Anterior cingulate cortex (tissue), 58 donors: ENCODE measurements at places on chromosomes 6 and 20.

DNA sequence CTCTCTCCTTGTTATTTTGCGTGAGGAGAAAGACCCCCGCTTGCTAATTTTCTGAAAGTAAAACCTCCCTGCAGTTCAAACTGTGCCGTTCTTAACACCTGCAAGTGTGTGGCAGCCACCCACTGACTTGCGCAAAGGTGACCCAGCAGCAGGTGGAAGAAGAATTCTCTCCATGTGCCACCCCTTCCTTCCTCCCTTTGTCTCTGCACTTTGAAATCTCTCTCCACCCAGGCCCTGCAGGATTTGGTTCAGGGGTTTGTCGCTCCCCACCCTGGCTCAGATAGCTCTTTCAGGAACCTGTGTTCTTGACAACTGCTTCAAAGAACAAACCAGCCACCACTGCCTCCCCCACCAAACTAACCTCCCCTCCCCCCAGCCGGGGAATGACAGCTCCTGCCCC is 41.4 kb downstream of the ZNF831 start:
- DNase-seq, result no peak

DNA sequence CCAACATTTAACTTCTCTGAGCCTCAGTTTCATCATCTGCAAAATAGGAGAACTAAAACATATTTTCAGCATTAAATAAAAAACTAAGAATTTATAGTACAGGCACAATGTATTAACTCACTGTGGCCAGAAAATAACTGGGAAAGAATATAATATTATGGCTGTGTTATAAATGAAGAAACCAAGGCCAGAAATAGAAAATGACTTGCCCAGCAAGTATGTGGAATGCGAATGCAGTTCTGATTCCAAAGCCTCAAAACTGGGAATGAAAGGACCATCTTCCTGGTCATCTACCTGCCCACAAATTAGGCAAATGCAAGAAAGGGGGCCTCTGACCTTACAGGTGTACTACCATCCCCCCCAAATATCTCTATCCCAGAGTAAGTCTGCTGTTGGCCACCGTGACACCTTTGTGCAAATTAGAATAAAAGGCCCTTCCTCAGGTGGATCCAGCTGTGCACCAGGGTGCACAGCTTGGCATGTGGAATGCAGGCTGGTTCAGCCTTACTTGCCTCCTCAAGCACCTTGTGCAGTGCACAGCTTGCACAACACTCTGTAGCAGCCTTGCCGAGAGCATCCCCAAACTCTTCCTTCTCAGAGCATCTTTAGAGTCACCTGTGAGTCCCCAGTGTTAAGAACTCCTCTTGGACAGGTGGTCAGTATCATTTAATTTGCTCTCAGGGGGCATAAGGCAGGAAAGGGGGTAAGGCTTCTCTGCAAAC is 4.4 kb downstream of the SLC13A3 start:
- DNase-seq, result no peak

- DNase-seq, result no peak
Measured at GRCh38 chr6:33191383-33192104, 723 bp downstream of the COL11A2 start.

DNA sequence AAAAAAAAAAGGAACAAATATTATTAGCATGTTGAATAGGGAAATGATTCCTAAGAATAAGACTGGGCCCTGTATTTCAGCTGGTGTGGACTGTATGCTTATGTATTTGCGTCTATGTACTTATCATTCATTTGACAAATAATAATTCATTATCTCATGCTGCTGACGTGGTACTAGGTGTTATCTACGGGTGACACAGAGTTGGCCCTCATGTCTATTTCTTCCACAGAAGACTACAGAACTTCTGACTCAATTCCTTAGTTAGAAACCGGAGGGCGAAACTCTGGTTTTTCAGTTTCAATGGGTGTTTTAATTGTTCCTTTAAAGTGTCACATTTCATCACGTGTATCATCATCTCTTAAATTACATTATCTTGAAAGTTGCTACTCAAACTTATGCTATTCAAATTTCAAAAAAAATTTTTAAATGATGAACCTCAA is 305.9 kb downstream of the CLIC5 start:
- no peak for DNase-seq

DNA sequence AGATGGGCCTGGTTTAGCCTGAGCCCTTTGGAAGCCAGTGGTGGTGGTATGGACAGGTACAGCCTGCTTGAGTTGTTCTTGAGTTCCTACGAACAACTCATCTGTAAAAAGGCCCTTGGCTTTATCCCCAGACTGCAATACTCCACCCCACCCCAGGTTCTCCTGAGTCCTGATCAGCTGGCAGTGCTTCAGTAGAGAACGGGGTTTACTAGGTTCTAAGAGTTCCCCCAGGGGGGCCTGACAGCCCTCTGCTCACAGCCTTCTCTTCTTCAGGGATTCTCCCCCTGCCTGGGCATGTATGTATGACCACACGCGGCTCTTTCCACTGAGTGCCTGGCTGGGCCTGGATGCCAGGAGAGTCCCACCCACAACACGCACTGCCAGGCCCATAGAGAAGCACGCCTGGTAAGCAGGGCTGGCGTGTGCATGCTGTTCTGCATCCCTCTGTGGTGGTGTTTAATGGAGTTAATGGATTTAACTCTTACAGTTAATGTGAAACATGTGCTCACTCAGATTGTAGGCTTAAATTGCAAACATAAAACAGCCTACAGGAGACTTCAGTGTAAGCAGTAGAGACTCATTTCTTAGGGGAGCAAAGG is 44.3 kb upstream of the SLC4A11 start:
- DNase-seq, result no peak

DNA sequence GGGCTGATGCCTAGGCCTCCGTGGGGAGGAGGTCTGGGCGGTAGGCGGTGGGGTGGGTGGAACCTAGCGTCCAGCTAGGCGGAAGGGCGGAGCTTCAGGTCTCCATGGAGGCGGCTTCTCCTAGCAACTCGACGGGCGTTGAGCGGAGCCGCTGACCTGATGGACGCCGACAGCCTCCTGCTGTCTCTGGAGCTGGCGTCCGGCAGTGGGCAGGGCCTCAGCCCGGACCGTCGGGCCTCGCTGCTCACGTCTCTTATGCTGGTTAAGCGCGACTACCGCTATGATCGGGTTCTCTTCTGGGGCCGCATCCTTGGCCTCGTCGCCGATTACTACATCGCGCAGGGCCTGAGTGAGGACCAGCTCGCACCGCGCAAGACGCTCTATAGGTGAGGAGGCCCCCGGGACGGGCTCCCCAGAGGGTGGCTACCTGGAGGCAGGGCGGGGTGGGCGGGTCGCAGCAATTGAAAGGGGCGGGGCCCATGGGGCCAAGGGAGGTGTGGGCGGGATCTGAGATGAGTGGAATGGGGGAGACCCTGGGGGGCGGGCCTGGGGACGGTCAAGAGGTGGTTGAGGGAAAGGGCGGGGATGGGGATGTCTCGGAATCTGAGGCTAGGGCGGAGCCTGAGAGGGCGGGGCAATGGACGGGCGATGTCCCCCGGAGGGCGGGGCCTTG is at the start of gene RSPH9:
RSPH9 (plus strand) TSS at position 97 of the 673 bp plus-strand sequence; CDS start at position 160, 63 bp downstream.
- no peak for DNase-seq

- no peak for DNase-seq
Measured at GRCh38 chr20:22949331-22950109, 85.6 kb upstream of the SSTR4 start.

GRCh38 chr20:15658295-15658694 is 915.0 kb downstream of the KIF16B start:
- DNase-seq, result peak; percentile 15

DNA sequence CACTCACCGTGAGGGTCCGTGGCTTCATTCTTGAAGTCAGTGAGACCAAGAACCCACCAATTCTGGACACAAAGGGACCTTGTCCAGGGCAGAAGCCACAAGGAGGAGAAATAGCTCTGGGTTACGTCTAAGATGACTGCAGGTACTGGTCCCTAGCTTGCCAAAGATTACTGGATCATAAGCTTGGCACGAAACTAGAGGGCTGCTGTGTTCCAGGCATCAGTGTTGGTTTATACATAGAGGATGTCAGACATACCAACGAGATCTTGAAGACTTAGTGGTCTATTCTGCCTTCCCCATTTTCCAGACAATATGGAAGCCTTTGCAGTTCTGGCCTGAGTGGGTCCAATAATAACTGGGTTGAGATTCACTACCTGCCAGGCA is 175.7 kb downstream of the TBX18 start:
- no peak for DNase-seq

GRCh38 chr6:13873288-13874190 is 51.2 kb upstream of the RNF182 start:
- peak; percentile 26 for DNase-seq

DNA sequence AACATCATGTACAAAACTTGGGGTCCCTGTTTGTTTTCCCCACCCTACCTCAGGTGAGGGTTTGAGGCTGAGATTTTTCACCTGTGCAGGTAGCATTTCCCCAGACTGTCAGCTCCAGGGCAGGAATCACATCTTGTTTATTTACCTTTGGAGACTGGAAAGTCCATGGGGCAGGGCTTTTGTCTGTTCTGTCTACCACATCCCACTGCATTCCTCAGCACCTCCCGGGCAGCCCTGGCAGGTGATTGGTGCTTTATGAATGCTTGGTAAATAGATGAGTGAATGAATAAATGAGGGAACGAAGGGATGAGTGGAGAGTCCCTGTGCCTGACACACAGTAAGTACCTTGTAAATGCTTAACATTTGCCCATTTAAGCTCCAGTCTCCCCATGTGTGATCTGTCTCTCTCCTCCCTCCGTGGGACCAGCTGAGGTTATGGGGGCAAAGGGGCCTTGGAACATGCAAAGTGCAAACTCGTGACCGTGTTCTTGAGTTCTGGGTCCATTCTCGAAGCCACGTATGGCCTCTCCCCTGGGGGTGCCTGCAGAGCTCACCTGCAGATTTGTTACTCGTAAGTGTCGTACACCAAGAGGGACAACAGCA is 69.7 kb upstream of the PMEPA1 start:
- no peak for DNase-seq

DNA sequence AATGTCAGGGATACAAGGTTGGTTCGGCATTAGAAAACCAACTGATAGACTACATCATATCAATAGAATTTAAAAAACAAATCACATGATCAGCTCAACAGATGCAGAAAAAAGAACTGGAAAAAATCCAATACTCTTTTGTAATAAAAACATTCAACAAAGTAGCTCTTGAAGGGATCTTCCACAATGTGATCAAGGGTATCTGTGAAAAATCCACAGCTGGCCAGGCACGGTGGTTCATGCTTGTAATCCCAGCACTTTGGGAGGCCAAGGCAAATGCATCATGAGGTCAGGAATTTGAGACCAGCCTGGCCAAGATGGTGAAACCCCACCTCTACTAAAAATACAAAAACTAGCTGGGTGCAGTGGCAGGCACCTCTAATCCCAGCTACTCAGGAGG is 63.1 kb downstream of the ASCC3 start:
- DNase-seq, result no peak

- DNase-seq, result no peak
Measured at GRCh38 chr6:7632501-7633290, 42.7 kb downstream of the SNRNP48 start.

- no peak for DNase-seq
Measured at GRCh38 chr6:113762641-113763040, 94.5 kb upstream of the MARCKS start.

DNA sequence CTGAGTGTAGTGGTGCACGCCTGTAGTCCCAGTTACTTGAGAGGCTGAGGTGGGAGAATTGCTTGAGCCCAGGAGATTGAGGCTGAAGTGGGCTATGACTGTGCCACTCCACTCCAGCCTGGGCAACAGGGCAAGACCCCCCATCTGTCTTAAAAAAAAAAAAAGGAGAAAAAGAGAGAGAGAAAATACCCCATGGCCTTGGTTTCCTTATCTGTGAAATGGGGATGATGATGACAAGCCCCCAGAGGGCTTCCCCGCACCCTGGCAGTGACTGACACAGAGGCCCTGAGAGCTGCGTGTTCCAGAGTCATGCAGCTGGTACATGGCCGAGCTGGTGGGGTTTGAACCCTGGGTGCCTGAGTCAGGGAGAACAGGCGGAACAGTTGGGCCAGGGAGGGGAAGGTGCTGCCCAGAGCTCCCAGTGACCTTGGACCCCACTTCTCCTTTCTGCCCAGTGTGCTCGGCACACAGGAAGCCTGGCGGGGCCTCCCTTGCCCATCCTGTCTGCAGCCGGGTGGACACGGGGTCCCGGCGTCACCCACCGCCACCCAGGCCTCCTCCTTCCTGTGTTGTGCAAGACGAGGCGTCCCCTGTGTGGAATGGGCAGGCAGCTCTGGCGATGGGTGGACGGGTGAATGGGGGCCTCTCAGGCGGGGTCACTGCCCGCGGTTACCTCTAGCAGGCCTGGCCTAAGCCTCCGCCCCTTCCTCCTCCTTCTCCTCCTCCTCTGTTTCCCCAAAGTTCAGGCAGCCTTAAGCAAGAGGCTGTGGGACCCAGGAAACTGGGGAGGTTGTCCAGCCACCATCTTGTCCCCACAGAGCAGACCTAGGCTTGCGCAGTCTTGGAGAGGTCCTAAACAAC is 84.2 kb downstream of the CEBPB start:
- peak; percentile 41 for DNase-seq

GRCh38 chr20:61560361-61560853 is 308.3 kb downstream of the CDH4 start:
- DNase-seq, result peak; percentile 34

DNA sequence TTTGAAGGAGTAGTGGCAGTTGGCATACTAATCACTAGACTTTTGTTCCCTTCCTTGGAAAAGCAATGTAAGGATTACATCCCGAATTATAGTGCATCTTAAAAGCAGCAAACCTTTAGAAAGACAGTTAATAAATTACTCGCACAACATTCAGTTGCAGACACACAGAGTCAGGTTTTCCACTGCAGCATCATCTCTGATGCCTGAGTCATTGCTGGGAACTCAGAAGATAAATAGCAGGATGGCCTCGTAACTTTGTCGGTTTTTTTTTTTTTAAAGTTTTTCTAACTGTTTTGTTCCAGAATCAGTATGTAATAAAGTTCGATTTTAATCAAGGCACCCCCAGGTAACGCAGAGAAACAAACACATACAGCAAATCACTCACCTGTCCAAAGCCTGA is 34.3 kb downstream of the GJA10 start:
- DNase-seq, result no peak

GRCh38 chr20:54062812-54063280 is 7.5 kb downstream of the BCAS1 start:
- DNase-seq, result no peak

- DNase-seq, result no peak
Measured at GRCh38 chr6:20409427-20409971, 7.8 kb downstream of the E2F3 start.

DNA sequence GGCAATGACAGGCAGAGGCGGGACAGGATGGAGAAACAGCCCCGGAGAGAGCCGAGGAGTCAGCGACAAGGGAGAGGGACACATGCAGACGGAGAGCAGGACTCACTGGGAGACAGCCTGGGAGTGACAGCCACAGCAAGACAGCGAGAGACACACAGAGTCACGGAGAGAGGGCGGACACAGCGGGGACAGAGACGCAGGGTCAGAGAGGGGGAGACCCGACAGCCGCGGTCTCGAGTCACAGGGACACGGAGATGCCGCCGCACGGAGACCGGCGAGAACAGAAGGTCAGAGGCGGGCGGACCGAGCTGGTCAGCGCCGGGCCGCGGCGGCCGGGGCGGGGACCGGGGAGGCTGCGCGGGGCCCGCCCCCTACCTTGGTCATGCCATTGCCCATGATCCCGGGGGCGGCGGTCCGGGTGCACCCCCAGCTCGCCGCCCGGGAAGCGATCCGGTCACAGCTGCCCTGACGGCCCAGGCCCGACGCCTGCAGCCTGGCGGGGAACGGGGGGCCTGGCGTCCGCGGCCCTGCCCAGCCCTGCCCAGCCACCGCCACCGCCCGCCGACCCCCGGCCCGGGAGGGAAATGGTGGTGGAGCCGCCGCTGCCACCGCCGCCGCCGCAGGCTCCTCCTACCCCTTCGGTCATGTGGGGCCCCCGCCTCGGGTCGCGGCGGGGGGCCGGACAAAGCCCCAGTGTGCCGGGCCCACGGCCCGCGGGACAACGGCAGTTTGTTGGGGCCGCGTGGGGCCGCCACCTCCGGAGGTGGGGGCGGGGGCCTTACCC is at the start of the genes DUSP15 and TTLL9:
DUSP15 (minus strand) TSS at position 586 of the 784 bp plus-strand sequence; CDS start at position 396, 190 bp downstream.
TTLL9 (plus strand) TSS at position 693 of the 784 bp plus-strand sequence. CDS start 493 bp downstream, outside the sequence.
- peak; percentile 83 for DNase-seq

GRCh38 chr6:51398064-51398705 is 579.5 kb downstream of the TFAP2B start:
- DNase-seq, result no peak
